ENCODE measurements at places on chromosomes 4 and X.

GRCh38 chr4:28555866-28556265 lies 1695.2 kb downstream of the STIM2 start:
- no peak for DNase-seq

DNA sequence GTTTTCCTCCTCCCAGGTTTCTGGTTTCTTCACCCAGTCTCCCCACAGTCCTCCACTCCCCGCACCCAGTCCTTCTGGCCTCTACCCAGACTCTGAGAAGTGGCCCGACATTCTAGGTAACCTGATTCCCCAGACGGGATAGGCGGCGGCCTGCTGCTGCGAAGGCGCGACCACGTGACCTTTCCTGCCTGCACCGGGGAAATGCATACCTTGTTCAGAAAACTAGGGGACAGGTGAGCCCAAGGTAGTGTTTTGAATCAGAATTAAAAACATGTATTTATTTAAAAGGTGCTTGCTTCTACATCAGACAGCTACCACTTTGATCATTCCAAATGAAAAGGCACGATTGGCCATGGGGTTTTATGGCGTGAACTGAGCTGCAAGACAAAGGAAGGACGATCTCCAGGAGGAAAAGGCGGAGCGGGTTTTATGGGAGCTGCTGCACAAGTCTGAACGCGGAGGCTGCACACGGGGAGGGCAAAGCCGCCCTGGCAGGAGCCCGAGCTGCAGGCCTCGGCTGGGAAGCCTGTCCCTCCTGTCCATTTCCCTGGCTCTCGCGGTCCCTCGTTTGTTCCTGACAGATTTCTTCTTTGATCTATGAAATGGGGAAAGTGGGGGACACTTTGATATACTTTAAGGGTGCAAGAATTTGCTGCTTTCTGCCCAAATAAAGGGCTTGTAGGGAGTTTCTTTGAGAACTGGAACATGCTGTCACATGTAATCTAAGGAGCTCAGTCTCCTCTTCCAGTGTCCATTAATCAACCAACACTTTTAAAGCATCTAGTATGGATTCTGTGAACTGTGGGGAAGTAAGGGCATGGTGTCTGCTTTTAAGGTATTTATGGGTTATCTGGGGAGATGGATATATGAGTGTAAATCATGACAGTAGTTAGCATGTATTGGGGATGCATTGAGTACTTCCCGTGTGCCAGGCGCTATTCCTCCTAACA lies 150.9 kb downstream of the SPRY1 start:
- DNase-seq = no peak

- no peak for DNase-seq
These were observed 98.6 kb upstream of the NKX1-1 start for GRCh38 chr4:1504595-1505500.

DNA sequence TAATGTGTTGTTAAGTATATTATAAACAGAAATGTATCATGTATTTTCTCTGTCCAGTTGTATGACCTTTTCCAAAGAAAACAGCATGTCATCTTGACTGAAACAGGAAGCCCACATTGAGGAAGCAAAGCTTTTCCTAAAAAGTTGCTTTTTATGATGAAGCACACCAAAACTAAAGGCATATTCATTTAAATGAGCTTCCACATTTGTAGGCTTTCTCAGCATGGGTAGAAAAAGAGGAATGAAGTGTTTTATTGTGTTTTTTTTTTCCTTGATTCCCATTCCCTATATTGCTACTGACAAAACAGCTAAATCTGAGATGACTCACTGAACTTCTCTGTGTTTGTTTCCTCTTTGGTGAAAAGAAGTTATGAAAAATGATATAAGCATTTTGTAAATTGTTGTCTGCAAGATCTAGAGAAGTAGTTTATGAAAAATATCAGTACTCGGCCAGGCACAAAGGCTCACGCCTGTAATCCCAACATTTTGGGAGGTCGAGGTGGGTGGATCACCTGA lies 32.5 kb upstream of the FRAS1 start:
- DNase-seq = no peak

DNA sequence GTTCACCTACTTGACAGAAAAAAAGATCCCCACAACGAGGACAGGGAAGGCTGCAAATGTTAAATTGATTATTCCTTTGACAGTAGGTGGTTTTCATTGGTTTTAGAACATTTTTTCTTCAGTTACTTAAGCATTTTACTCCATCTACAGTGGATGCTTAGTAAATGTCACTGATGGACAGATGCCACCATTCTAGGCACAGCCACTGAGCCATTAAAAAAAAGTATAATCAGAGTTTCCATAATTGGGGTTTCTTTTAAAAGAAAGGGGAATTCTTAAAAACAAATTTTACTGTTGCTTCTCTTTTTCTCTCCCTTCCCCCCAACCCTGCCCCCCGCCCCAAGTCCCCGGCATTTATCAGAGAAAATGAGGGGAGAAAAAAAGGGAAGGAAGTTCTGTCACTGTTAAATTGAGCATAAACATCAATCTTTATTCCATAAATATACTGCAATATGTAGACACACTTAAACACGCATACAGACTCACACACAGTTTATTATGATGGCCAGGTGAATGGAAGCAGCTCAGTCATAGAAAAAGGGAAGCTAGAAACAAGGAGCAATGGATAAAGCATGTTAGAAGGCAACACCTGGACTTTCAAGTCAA lies 79.7 kb upstream of the PRPS2 start:
- no peak for DNase-seq

DNA sequence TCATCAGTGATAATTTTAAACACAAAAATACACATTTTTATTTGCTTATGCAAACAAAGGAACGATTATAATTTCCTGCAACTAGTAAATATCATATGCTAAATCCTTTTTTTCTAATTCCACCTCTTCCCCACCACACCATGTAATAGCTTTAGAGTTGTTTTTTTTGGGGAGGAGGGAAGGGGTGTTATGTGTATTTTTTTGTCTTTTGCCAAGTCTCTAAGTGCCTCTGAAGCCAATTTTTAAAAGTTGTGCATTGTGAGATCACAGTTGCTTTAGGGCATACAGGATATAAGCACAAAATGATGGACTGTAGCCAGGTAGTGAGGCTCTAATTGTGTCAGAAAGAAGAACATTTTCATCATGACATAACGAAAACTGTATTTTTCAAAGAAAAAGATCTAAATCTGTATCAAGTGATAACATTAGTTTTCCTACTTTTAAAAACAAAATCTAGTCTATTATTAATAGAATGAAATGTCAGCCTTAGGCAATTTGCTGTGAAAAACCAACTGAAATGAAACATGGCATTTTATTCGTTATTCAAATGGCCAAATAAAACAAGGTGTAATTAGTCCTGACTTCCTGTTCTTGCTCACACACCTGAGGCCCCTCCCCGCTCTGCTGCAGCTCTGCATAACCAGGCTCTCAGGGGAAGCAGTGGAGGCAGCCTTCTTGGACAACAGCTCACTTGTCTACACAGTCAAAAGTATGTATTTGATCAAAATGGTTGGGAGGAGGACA lies 157.4 kb downstream of the PALLD start:
- no peak for DNase-seq

- no peak for DNase-seq
These were observed 12.8 kb downstream of the TBC1D9 start for GRCh38 chr4:140743194-140743931.

DNA sequence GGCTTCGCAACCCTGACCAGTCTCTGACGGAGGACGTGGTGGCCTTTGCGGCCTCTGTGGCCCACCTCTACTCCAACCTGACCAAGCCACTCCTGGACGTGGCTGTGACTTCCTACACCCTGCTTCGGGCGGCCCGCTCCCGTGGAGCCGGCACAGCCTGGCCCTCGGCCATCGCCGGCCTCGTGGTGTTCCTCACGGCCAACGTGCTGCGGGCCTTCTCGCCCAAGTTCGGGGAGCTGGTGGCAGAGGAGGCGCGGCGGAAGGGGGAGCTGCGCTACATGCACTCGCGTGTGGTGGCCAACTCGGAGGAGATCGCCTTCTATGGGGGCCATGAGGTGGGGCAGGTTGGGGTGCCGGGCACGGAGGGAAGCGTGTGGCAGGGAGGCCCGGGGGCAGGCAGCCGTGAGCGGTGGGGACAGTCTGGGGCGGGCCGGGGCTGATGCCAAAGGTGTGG lies 1.2 kb downstream of the ABCD1 start:
- DNase-seq = no peak

DNA sequence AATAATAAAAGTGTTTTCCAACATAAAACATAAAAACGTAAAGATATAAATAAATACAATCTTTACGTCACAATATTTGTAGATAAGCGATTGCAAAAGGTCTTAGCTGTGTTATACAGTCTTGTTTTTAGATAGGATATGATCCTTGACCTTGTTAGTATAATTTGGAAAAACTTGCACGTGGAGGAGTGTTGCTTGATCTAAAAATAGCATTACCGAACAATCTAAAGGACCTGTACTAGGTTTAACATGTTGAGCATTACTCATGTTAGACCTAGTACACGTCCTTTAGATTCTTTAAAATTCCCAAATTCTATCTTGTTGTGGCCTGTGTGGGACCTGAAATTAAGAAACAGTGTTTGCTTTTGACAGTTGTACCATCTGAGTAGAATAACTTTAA lies 1.6 kb downstream of the METAP1 start:
- no peak for DNase-seq

- no peak for DNase-seq
These were observed 127.8 kb downstream of the RPA4 start for GRCh38 chrX:97011540-97011939.

DNA sequence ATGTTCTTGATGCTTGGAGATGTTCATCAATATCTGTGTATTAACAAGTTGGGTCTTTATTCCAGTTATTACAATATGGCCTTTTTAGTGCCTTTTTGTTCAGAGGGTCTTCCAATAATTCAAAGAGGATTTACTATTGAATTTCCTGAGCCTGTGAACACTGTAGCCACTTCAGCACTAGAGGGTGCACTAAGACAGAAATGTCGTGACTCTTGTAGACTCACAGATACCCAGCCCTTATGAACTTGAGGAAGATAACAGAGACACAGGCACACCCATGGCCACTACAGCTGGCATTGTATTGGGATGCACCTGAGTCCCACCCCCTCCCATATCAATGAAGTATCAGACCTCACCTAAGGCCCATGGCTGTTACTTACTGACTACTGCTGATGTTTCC lies 54.4 kb upstream of the ACTRT1 start:
- DNase-seq = no peak

- DNase-seq = no peak
These were observed 12.3 kb downstream of the MSL3 start for GRCh38 chrX:11770320-11770719.

DNA sequence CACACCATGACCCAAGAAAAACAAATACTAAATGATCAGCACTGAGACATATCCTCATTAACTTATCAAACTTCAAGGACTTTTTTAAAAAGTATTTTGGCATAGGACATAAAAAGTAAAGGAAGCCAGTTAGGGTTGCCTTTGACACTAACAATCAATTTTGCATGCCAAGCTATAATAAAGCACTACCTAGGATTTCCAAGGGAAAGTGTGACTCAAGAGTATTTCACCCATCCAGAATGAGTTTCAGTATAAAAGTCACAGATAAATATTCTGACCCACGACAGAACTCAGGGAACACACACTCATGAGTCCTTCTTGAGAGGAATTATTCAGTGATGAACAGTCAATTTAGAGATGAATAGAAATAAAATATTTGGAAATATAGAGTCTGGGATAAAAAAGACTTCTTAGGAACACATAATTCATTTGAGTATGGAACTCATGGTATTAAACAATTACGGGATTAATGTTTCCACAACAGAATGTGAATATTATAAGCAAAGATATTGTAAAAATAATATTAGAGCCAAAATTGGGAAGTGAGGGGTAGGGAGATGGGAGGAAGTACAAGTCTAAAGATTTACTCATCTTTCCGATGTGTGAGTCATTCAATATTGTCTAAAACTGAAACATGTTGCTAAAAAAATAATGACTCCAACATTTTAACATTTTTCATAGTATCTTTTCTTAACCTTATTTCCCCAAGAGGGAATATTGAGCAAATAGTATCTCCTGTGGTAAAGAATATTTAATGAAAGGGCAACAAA lies 143.5 kb upstream of the LNX1 start:
- no peak for DNase-seq

GRCh38 chrX:39741904-39742303 lies 355.9 kb downstream of the BCOR start:
- no peak for DNase-seq

- DNase-seq = no peak
These were observed 160.0 kb downstream of the SPCS3 start for GRCh38 chr4:176479767-176480166.

- DNase-seq = no peak
These were observed 27.5 kb downstream of the RBBP7 start for GRCh38 chrX:16842684-16843083.

DNA sequence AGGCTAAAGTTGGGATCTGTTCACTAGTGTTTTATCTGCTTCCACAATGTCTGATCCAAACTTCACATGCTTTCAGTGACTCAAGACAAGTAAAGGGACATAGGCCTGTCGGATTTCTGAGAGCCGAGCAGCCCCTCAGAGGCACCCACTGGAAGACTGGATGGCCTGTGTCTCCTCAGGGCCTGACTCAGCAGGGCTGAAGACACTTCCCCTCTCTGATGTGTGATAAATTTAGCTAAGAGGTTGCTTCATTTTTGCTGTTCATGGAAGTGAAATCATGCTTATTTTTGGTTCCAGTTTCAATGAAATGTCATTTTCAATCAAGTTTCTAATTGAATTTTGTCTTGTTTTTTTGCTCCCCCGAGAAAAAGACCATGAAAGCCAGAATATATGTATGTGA lies 93.7 kb downstream of the MXRA5 start:
- no peak for DNase-seq

DNA sequence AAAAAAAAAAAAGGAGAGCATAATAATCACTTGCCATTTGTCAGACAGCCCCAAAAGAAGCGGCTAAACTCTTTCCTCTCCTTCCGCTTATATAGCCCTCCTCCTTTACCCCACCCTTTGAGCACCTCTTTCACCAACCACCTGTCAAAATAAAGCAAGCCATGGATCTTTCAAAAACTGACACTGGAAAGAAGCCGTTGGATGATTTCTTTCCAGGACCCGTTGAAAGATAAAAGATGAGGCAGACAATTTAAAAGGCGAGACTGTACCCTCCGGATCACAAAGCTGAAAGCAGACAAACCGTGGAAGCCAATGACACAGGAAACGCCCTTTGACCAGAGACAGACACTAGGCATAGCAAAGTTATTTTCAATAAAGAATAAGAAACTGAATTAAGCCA lies 22.6 kb downstream of the GPC4 start:
- DNase-seq = no peak

GRCh38 chrX:105872941-105873340 lies 50.6 kb downstream of the NRK start:
- DNase-seq = no peak
